ENCODE measurements at places on chromosomes 5 and 9.
A peak's percentile ranks its signal among the peaks of the same experiment; 100 is the strongest.

DNA sequence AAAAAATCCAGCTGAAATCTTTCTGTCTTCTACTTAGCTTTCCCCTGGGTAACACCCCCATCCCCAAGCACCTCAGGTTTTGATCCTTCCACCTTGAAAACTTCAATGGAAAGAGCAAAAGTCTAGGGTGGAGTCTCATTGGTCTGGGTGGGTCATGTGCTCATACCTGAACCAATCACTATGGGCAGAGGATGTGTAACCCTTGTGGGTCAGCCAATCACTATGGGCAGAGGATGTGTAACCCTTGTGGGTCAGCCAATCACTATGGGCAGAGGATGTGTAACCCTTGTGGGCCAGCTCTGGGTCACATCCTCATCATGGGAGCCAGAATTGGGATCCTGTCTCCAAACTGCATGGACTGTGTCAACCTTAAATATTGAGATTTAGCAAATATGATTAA, 18.5 kb downstream of the NAIF1 start:
- no peak for DNase-seq

DNA sequence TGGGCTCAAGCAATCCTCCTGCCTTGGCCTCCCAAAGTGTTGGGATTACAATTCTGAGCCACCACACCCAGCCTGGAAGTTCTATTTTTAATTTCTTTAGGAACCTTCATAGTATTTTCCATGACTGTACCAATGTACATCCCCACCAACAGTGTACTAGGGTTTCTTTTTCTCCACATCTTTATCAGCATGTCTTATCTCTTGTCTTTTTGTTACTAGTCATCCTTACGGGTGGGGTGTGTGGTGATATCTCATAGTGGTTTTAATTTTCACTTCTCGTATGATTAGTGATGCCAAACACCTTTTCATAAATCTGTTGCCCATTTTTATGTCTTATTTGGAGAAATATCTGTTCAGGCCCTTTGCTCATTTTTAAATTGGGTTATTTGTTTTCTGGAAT, 123.0 kb upstream of the MEF2C start:
- no peak for DNase-seq

DNA sequence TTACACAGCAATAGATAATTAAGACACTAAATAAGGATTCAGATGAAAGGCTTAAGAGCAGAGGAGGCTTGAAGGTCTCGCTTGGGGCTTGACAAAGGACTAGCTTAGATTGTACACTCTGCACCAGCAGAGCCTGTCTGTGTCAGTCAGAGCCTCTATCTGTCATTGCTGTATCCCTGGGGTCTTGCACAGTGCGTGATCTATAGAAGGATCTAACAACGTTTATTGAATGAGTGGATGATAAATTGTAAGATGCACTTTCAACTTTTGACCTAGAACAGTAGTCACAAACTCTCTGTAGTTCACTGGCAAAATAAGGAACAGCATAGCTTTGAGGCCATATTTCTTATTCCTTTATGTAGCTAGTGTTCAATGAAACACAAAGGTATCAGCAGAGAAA, 173.5 kb downstream of the ENTREP1 start:
- no peak for DNase-seq

GRCh38 chr5:167908606-167909005, 382.8 kb upstream of the WWC1 start:
- no peak for DNase-seq

- DNase-seq = no peak
Measured at GRCh38 chr9:128192601-128193371, 1.4 kb upstream of the CIZ1 start.

DNA sequence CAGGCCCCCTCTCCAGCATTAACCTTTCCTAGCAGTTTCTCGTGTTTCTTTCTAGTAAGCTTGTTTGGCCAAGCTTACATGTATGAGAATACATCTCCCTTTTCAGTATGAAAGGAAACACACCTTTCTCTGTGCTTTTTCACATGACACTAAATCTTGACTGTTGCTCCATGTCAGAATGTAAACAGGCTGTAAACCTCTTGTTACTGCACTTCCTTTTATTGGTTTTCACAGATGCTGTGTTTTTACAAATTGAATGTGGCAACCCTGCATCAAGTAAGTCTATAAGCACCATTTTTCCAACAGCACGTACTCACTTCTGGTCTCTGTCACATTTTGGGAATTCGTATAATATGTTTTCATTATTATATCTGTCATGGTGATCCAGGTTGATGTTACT, 2.2 kb upstream of the CANX start:
- no peak for DNase-seq

GRCh38 chr9:70036641-70037040, 7.0 kb upstream of the MAMDC2 start:
- DNase-seq = no peak

DNA sequence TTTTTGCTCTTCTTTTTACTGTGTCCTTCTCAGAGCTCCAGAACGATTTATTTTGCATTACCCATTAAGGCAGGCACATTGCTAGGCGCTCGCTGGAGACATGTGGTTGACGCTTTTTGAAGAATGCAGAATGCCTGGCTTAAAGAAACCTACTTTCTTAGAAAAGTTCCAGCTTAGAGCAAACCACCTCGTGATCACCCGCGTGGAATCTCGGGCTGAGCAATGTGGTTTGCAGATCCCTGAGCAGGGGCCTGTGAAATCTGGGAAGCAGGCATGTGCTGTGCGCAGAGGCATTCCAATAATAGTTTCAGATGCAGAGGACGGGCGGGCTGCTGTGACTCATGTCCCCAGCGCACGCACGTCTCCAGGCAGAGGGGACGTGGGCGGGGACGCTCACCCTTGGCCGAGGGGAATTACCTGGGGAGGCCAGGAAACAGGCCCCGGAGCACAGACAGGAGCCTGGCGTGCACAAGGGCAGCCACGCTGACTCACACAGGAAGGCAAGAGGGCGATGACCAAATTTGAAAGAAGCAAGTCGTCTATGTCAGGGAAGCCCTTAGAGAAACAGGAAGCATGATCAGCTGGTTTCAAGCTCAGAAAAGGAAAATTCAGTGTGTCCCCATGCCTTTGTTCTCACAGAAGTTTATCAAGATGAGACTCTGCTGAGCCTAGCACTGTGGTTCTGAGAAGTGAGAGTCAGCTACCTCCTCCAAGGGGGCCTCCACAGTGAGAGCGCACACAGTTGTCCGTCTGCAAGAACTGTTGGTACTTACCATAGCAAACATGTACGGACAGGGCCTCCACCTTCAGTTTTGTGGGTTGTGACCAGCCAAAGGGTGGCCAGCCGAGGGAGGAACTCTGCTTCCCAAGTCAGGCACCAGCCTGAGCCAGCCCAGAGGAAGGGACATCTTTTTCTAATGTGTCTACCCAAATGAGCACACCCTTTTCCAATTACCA, 218.6 kb downstream of the PIK3R1 start:
- peak; percentile 98 for DNase-seq

DNA sequence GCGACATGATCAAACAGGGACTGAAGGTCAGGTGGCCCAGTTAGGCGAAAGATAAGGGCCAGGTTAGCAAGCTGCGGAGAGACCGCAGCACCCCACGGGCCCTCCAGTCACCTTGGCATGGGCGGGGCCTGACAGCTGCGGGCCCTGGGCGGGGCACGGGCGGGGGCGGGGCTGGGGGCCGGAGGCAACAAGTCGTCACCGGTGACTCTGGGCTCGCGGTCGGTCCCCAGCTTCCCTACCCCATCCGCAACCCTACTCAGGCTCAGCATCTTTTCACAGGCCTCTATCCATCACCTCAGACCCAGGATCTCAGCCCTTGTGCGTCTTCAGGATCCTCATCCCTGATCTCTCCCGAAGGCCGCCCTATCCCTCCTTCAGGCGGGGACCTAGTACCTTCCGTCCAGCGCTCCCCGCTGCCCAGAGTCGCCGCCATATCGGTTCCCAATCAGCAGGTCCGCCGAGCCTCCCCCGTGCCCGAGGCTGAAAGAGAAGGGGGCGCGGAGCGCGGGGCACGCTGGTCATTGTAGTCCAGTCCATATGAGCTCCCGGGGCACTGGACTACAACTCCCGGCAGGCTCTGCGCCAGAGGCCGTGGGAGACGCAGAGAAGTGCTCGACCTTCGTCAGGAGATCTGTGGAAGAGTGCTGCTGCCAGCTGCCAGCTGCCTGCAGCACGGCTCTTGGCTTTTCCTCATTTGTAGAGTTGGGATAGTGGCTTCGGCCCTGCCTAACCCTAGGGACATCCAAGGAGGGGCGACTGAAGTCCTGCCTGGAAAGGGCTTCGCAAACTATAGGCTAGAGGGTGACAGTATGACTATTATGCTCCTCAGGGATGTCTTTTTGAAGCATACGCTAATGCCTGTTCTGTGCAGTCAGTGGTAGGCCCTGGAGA, at the start of gene DNAJC18:
Gene DNAJC18 (minus strand): TSS at position 513 of the 891 bp plus-strand sequence. CDS start 80 bp downstream, at position 433.
- DNase-seq = peak; percentile 92

DNA sequence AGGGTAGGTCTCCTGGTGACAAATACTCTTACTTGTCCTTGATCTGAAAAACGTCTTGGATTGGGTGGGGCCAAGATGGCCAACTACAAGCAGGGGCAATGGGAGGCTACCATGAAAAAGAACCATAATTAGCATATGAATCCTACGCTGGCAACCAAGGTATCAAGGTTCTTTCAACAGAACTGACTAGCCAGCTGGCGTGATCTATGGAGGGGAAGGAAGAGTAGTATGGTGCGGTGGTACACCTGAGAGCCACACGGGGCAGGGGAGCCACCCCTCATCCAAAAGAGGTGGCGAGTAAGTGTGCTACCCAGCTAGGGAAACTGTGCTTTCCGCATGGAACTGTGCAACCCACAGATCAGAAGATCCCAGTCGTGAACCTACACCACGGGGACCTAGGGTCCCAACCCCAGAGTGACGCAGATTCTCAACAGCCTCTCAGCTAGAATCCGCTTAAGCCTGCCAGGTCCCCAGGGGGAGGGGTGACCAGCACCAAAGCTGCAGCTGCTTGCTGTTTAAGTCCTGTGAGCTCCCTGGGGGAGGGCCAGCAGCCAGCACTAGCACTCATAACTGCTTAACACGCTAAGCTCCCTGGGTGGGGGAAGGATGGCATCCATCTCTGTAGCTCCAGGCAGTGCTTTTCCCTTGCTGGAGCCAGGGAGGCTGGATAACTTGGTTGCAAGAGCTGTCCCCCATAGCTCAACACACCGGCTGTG, 334.8 kb downstream of the FBXL17 start:
- DNase-seq = no peak

DNA sequence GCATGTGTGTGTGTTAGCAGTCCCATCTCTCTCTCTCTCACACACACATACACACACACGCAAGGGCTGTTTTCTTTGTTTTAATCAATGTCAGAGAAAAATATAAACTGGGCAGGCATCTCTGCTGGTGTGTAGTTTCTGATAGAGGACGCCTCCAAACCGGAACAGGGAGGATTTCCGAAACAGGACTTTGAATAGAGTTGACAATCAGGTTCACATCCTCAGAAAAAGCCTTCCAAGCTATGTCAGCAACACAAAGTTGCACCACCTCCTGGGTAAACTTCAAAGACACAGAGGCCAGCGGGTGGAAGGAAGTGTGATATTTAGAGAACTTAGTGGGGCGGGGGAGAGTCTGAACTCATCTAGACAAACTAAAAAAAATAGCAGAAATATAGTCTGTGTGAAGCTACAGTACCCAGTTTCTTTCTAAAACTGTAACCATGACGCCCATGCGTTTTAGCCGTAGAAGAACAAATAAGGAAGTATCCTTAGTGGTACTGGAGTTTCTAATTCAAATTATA, 1.2 kb downstream of the ST8SIA4 start:
- DNase-seq = peak; percentile 95

GRCh38 chr9:93376411-93376810, 75.1 kb upstream of the FAM120A start:
- DNase-seq = peak; percentile 12

- no peak for DNase-seq
Measured at GRCh38 chr5:175223291-175223690, 220.7 kb downstream of the DRD1 start.

Data from Kasumi-1 (cell line).